ENCODE measurements at places on chromosomes 2 and 18.

- no peak for DNase-seq
Measured at GRCh38 chr2:127672341-127673224, 2.7 kb downstream of the LIMS2 start.

DNA sequence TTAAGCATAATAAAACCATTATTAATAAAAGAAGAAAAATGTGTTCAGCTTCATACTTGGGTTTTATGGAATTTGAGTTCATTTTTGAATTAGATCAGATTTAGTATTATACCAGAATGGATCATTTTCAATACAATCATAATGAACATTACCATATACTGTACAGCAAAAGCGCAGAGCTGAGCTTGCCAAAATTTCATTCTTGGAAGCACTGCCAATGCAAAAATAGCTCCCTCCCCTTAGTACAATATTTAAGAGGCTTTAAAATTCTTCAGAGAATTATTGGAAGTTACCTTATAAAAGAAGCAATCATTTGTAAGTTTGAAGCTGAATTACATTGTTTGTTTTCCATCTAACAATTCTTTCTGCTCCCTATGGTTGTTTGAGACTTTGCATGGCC, 938.1 kb upstream of the SLC39A10 start:
- DNase-seq: no peak

- DNase-seq: no peak
Measured at GRCh38 chr2:206481056-206481455, 37.7 kb downstream of the ADAM23 start.

DNA sequence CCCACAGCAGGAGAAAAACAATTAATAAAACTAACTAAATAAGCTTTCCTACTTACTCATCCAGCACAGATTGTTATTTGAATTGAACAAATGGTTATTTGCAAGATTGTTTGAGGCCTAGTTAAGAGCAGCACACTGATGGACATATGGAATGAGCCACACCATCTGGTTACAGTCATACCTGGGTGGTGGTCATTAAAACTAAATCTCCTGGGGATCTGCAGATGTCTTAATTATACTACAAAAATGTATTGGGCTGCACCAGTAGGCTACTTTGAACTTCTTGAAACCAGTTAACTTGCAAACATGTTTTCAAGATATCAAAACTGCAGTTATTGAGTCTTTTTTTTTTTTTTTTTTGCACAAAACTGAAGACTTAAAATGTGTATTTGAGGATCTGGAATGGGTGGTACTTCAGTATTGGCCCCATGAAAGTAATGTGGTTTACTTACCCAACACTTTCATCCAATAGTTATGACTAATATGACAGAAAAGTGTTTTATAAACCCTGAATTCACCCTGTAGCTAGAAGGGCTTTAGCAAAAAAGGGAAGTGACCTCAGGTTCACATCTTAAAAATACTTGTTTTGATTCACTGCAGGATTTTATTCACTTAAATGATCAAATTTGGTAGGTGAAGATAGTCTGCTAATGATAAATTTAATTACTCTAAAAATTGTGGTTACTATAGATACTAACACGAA, 10.8 kb downstream of the AGFG1 start:
- no peak for DNase-seq

GRCh38 chr2:195318440-195319111, 338.4 kb upstream of the SLC39A10 start:
- DNase-seq: peak; percentile 70

GRCh38 chr2:73823916-73824523, 4.7 kb upstream of the STAMBP start:
- DNase-seq: peak; percentile 52

GRCh38 chr2:203623096-203623495, 83.3 kb upstream of the CD28 start:
- no peak for DNase-seq

- DNase-seq: no peak
Measured at GRCh38 chr2:205708231-205708631, 25.9 kb downstream of the NRP2 start.

- DNase-seq: no peak
Measured at GRCh38 chr2:36562240-36562639, 35.7 kb downstream of the FEZ2 start.

DNA sequence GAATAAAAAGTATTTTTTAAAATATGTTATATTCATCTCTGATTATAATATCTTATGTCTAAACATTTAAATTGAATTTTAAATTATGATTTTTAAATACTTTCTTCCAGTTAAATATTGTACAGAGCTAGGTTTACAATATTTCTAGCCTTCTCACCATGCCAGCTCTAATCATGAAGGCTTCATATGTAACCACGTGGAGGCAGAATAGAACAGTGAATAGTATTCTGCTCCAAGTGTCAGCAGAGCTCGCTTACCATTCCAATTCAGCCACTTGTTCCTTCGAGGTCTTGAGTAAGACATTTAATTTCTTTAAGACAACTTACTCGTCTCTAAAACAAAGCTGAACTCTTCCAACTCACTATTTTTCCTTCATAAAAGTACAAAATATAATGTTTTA, 871.8 kb downstream of the SUCLG1 start:
- no peak for DNase-seq

DNA sequence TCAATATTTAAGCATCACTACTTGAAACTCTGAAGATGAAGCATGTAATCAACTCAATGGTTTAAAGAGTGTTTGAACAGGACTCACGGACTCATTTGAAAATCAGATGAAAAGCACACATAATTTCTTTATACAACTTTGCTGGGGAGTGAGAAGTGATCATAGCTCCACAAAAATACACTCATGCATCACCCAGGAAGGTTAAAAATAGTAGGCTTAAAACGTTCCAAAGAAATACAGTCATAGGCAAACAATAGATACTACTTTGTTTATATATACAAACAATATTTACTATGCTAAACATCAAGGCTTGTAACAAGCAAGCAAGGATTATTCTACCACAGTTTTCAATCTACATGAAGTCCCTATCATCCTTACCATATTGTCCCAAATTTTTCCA, 11.6 kb downstream of the HNRNPLL start:
- DNase-seq: no peak

DNA sequence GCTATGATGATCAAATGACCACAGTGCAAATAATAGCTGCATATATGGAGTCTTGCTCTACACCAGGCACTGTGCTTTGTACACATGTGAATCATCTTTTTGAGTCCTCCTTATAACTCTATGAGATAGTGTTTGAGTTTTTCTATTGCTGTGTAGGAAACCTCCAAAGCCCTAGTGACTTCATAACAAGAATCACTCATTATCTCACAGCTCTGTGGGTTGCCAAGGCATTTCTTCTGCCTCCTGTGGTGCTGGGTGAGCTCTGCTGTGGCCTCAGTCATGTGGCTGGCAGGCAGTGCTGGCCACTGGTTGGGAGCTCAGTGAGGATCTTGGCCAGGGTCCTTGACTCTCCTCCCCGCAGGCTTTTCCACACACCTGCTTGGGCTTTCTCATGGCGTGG, 153.4 kb downstream of the CAPN13 start:
- no peak for DNase-seq

GRCh38 chr2:173654161-173654895, 299.7 kb downstream of the CDCA7 start:
- no peak for DNase-seq

- DNase-seq: peak; percentile 12
Measured at GRCh38 chr2:67845621-67846369, 217.0 kb downstream of the C1D start.

GRCh38 chr2:208619993-208620392, 213.4 kb downstream of the PTH2R start:
- DNase-seq: no peak

GRCh38 chr2:169771021-169771420, 27.6 kb upstream of the SSB start:
- DNase-seq: no peak

GRCh38 chr2:97704989-97705388, 8.4 kb upstream of the ZAP70 start:
- no peak for DNase-seq

GRCh38 chr2:71309-72035, 25.2 kb upstream of the FAM110C start:
- no peak for DNase-seq

DNA sequence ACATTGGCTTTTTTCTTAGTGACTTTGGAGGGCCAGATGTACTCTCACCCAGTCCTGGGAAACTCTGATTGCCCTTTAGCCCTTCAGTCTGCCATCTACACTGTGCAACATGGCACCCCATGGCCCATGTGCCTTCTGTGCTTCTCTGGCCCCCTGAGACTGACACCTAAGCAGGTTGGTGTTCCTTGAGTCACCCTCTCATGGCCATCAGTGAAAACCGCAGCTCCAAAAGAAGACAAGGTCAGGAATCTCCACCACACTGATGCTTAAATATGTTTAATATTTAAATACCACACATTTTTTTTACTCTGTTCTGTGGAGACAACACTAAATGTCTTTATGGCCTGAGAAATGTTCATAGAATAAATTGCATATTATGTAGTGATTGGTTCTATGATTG, 23.9 kb downstream of the DCC start:
- no peak for DNase-seq

DNA sequence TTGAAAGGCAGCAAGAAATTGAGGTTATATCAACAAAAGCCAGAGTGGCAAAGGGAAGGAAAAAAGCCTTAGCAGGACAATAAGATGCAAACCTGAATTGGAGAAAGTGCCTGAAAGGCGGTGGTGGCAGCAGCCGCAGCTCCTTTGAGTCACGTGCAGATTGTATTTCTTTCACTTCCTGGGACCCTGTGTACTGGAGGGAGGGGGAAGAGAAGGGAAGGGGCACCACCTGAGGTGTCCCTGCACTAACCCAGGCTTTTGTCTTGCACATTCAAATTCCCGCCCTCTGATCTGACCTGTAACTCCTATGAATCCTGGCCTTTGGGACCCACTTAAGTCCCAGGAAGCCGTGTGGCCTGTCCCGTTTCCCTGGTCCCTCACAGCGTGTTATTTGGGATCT, 326.1 kb upstream of the SKOR2 start:
- no peak for DNase-seq

DNA sequence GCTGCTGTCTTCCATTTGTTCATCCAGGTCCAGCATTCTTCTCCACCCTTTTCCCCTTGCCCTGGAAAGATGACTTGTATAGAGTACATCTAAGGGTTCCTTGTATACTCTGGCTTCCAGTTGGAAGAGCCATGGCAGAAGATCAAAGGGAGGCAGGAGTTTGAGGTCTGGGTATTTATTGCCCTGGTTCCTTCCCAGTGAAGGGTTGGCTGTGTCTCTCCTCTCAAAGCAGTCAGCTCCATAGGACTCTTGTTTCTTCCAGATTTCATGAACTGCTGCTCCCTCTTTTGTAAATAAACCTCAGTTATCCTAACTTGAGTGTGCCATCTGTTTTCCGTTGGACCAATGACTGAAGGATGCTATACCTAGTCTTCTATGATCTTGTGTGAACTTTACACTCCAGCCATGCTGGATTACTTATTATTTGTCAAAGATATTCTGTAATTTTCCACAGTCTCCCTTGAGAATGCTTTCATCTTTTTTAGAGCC, 6.4 kb downstream of the BBS5 start:
- no peak for DNase-seq

All from NCI-H1105 (cell line).